ENCODE measurements at places on chromosomes 2 and 18.

DNA sequence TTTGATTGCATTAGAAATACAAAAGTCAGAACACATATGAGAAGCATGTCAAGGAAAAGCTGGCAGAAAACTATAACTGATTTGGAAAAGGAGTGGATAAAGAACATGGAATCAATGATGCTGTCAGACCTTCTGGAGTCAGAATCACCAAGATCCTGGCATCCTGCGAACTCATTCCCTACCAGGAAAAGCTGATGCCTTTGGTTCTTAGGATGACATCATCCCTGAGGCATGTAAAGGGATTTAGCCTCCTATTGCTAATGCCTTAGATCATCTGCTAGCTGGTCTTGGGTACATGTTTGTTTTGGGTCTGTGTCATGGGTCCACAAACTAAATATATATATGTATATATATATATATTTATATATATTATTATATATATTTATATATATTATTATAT, 680.7 kb downstream of the EPHA4 start:
- DNase-seq = no peak

DNA sequence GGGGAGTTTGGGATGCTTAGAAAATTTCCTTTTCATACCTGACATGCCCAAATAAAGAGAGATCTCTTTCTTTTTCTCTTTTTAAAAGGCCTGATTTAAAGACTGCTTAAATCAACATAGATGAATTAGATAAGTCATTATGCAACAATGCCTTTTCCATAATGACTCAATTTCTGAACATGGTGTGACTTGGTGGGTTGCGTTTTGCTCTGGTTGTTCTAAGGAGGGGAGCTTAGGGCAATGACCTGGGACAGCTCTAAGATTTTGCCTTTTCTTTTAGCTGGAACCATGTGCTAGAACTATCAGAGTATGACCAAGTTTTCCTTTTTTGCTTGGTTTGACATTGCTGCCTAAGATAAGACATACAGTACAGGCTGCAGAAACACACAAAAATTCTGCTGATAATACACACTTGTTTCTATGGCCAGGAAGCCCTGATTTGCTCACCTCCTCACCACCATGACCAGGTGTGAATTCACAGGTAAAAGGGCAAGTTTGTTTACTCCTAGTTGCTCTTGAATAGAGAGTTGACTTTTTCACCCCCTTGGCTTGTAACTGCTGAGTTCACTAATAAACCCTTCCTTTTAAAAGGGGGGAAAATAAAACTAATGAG, 58.1 kb upstream of the IL1RL1 start:
- no peak for DNase-seq

- peak; percentile 54 for DNase-seq
These were observed 12.4 kb downstream of the HS6ST1 start for GRCh38 chr2:128306081-128306930.

GRCh38 chr2:135212757-135213156, 160.7 kb downstream of the RAB3GAP1 start:
- no peak for DNase-seq

- no peak for DNase-seq
These were observed 109.7 kb downstream of the ACOXL start for GRCh38 chr2:110842048-110842447.

GRCh38 chr18:3454365-3455089, 4.6 kb downstream of the TGIF1 start:
- DNase-seq = no peak

DNA sequence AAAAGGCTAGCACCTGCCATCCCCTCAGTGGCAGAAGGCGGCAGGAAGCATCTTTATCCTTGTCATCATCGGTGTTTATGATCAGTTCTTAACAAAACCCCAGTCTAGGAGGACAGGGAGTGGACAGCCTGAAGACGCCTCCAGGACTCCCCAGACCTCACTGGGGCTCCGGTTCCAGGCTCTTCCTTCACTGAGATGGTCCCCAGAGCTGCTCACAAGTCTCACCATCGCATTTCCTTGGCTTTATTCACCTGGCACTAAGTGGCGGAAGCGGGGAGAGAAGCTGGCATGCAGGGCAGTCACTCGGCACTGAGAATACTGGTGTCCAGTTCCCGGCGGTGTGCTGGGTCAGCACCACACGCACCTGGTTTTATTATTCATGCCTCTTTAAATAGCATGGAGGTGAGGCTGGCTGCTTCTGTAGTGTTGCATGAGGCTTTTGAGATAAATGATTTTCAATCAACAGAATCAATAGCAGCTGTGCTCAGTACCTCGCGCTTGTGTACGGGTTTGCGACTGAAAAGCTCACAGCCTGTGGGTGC, 68.7 kb downstream of the CABLES1 start:
- no peak for DNase-seq

DNA sequence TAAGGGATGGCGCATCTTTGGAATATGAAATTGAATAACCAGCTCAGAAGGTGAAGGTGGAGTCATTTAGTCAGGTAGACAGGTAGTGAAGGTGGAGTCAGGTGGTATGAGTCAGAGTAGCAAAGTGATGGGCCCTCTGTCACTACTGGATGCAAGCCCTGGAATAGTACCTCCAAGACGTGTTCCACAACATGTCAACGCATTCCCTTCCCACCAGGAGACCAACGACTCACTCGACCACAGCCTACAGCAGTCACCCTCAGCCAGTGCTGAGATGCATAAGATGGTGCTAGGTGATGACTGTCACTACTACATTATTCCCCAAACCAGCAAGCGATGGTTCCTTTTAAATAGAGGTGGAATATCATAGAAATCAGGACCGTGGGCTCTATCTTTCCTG, 6.8 kb downstream of the CPLX4 start:
- DNase-seq = no peak

GRCh38 chr18:67428158-67428557, 88.4 kb downstream of the DSEL start:
- DNase-seq = no peak

- no peak for DNase-seq
These were observed 215.1 kb upstream of the THUMPD2 start for GRCh38 chr2:39994151-39994550.

DNA sequence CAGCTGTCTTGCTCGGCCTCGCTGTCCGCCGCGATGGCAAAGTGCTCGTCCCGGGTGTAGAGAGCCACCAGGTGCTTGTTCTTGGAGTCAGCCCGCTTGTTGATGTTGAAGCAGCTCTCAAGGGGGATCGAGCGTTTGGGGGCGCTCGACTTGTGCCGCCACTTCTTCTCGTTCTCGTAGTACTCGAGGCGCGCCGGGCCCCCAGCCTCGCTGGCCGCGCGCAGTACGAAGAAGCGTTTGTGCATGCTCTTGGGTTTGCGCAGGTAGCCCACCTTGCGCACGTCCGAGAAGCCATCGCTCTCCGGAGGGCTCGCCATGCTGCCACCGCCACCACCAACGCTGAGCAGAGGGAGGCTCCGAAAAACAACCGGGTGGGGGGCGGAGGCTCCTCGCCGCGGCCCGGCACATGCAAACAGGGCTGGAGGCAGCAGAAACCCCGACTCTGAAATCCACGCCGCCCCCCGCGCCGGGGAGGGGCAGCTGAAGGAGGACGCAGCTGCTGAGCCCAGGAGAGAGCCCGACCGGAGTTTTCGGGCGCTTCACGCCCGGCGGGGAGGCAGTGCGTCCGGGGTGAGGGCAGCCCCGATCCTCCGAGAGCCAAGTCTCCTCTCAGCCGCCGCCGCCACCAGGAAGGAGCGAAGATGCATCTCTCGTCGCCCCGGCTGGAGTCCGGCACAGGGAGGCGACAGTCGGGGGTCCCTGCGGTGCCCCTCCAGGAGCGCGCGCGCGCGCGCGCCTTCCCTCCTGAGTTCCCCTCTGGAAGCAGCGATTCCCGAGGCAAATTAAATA, 1.0 kb downstream of the IRS1 start:
- DNase-seq = no peak

DNA sequence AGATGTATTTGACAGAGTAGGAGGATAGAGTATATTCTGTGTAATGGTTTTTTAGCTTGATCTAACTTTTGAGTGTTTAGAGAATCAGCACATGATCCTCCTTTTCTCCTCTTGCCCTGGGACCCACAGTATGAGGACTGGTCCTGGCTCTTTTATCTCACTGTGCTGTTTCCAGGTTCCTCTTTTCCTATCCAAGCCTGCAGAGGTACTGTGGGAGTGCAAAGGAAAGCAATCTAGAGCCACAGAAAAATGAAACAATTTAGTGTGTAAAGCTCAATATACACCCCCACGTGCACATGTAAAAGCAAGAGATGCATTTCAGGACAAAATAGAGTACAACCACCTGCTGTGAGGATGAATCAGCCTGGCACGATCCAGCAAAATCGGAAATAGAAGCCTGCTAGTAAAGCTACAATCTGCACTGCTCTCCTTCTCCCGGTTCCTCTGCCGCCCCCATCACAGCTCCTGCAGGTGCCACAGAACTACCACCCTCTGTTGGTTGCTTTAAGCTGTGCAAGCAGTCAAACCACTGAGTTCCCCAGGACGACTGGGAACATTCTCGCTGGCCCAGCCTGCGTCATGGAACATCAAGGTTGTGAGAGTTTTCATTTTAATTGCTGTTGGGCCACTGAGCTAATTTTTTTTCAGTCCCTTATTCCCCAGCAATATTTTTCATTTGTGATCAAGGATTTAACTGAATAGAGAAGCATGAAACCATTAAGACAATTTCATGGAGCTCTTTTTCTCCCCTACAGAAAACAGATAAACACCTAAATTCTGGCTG, 47.8 kb upstream of the MAPRE3 start:
- peak; percentile 34 for DNase-seq
